Gastroesophageal sphincter (tissue), 4 donors: ENCODE measurements at places on chromosomes 4 and X.

DNA sequence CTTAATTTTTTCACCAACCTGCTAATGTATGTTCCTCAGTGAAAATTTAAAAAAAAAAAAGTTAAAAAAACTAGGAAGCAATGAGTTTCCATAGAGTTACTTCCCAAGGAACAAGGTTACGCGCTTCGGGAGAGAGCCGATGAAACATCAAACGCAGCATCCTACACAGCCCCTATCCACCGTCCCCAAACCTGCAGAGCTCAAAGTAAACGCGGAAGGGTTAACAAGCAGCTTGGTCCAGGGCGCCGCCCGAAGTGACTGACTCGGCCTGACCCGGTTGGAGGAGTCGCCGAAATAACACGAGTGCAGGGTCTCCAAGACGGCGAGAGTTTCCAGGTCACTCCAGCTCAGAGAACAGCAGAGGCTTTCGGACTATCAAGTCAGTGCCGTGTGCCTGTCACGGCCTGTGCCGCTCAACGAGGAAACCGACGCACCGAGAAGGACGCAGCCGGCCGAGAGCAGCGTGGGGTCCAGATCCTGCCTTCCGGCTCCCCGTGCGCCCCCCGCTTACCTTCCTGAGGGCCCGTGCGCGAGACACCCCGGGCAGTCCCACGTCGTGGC, 512 bp downstream of the NOP14 start:
- H3K4me1 ChIP-seq, result peaks cover 15% of the 10 kb centered on the region
- ATAC-seq, result peak; percentile 51
- peak overlapping the region; percentile 53 for H3K4me3 ChIP-seq

DNA sequence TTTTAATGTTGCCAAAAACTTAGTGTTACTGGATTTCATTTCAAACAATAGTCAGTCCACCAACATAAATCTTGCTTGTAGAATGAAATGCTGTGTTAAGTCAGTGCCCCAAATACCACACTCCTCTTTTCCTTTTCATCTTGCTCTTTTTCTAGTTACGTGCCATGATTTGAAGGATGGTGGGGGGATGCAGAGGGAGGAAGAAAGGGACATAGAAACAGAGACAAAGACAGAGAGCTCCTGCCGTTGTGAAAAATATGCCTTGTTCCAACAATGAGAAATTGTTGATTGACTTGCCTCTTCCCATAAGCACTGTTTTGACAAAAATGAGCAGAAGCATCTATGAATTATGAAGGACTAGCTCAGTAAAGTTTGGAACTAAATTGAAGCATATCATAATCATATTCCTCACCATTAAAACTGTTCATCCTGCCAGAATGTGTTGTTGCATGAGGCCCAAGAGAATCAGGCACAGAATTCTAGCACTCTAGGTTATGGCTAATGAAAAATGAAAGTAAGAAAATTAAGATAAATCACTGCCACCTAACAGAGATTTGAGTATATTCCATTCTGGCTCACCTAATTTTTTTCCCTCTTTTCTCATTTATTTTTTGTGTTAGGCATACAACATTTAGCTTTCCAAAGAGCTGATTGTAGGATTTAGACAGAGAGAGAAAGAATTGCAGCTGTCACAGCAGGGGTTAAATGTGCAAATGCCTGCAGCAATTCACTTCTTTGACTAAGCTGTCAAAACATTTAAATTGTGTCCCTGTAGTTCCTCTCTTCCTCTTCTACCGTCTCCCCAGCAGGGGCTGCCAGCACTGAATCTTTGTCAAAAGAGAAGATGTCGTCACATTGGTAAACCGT, 111.6 kb upstream of the PTPN13 start:
- no peak overlapping the region for H3K4me3 ChIP-seq
- ATAC-seq, result no peak
- H3K27me3 ChIP-seq, result no peaks in the 10 kb centered on the region
- peak overlapping the region; percentile 43 for H3K27ac ChIP-seq
- peaks cover 25% of the 10 kb centered on the region for H3K4me1 ChIP-seq
- H3K36me3 ChIP-seq, result no peaks in the 10 kb centered on the region

DNA sequence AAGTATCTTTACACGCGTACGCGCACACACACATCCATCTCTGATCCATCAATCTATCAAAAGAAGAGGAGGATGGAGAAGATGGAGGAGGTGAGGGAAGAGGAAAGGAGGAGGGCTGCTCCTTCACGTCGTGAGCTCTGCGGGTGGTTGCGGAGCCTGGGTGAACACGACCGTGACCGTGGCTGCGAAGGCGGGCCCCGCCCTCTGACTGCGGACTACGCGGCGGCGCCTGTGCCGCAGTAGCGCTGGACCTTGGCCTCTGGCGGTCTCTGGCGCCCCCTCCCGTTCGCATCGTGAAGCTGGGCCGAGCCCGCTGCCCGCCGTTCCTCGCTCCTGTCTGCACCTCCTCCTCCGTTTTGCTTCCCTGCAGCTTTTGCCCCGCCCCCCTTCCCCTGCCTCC, 37.7 kb upstream of the ARAF start:
- H3K27ac ChIP-seq, result no peak overlapping the region
- H3K4me3 ChIP-seq, result peak overlapping the region; percentile 57
- ATAC-seq, result peak; percentile 97

GRCh38 chrX:150162141-150162540, 201.0 kb upstream of the MAMLD1 start:
- no peaks in the 10 kb centered on the region for H3K4me1 ChIP-seq
- H3K4me3 ChIP-seq, result no peak overlapping the region
- H3K27ac ChIP-seq, result no peak overlapping the region
- no peaks in the 10 kb centered on the region for H3K36me3 ChIP-seq
- no peak for ATAC-seq

- H3K27me3 ChIP-seq, result no peaks in the 10 kb centered on the region
- peak overlapping the region; percentile 44 for H3K27ac ChIP-seq
- H3K4me1 ChIP-seq, result peaks cover 8% of the 10 kb centered on the region
- ATAC-seq, result no peak
- no peaks in the 10 kb centered on the region for H3K36me3 ChIP-seq
- no peak overlapping the region for H3K4me3 ChIP-seq
These were observed 43.5 kb downstream of the NUDT9 start for GRCh38 chr4:87465739-87466366.

DNA sequence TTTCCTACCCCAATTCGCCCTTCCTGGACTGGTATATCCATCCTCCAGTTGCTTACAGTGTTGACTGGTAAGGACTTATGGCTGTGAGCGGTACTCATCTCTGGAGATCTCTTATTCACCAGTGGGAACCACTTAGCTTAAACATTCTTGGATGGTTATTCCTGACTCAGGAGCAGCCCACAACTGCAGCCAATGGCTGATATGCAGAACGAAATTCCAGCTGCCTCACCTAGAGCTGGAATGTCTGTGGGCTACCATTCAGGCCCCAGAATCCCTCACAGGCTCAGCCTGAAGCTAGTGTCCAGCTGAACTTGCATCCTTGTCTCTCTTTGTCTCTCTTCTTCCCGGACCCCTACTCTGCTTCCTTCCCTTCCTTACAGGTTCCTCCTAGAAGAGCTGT, 138.9 kb upstream of the SMIM31 start:
- H3K36me3 ChIP-seq, result no peaks in the 10 kb centered on the region
- H3K27ac ChIP-seq, result no peak overlapping the region
- H3K4me1 ChIP-seq, result no peaks in the 10 kb centered on the region
- H3K4me3 ChIP-seq, result no peak overlapping the region
